Right kidney (tissue), 9 donors: ENCODE measurements at places on chromosomes 2 and 18.
A peak's percentile ranks its signal among the peaks of the same experiment; 100 is the strongest.

GRCh38 chr2:10305715-10306114 lies 3.0 kb downstream of the HPCAL1 start:
- no peak for DNase-seq

DNA sequence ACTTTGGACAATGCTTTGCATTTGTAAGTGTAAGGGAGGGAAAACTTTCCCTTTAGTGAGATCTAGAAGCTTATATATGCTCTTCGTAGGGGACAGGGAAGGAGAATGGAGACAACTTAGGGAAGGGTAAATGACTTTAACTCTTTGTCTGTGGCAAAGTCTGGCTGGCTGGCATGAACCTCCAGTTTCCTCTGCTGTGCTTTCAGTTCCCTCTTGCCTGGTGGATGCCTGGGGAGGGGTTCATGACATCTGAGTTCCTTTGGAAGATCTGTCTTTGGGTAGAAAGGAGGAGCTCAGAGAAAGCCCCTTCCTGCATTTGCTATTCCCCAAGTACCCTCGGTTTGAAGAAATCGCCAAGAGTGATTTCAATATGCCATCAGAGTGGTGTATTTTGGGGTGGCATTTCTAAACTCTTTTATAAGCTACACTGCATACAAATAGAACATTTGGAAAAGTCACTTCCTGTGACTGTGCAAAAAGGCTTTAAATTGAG lies 143.6 kb downstream of the VAPA start:
- DNase-seq: no peak

- DNase-seq: no peak
Measured at GRCh38 chr2:190887089-190887488, 6.5 kb downstream of the GLS start.

DNA sequence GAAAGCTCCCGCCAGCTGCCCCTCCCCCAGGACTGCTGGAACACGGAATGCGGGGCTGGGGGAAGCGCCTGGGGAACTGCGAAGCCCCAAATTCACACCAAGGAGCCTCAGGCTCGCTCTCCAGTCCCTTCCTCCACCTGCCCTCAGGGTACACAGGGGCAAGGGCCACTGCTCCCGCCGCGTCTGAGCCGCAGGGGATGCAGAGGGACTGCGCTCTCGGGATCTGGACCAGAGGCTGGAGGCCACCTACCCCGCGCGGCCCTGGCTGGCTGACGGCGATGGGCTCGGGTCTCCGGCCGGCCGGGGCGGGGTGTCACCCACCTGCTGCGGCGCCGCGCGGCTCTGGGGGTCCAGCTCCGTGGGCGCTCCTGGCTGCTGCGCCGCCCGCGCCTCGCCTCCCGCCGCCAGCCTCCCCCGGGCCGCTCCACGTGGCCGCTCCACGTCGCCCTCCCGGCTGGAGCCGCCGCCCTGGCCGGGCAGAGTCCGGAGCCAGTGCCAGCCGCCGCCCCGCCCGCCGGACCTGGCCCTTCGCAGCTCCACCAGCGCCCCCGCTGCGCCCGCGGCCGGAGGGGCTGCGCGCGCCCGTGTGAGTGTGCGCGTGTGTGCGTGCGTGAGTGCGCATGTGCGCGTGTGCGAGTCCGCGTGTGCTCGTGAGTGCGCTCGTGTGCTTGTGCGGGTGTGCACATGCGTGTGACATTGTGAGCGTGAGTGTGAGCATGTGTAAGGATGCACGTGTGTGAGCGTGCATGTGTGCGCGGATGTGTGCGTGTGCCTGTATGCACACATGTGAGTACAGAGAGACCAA lies at the start of gene CGREF1:
Gene CGREF1, minus strand, starts transcription at position 604 of the 805 bp plus-strand sequence. CDS start 14,762 bp downstream, outside the sequence.
- peak; percentile 40 for DNase-seq

DNA sequence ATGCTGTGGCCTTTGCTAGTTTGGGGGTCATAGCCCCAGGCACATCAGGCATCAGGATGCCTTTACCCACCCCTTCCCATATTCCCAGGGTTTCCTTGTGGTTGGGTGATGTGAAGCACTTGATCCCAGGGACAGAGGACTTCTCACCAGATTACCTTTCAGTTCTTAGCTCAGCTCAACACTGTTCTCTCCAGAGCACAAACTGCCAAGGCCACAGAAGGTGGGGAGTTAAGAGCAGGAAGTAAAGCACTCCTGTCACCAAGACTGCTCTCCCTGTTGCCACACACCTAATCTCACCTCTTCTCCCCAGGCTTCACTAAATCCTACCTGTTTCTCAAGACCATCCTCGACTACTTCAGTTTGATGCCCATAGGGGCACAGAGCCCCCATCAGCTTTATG lies 25.9 kb downstream of the FHOD3 start:
- DNase-seq: no peak

DNA sequence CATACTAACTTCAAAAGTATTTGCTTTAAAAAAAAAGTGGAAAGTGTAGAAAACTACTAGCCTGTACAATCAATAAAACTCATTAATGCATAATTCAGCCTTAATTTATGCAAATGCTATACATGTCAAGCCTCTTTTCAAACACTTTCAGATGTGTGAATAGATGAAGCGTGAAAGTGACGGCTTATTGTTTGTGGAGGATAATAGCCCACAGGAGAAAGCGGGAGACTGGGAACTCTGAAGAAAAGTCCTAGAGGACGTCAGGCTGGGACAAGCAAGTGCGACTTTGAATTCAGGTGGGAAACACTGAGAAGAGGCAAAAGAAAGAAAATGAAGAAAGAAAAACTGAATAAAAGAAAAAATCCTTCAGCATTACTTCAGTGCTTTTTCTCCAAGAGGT lies 108.5 kb downstream of the STK39 start:
- no peak for DNase-seq

DNA sequence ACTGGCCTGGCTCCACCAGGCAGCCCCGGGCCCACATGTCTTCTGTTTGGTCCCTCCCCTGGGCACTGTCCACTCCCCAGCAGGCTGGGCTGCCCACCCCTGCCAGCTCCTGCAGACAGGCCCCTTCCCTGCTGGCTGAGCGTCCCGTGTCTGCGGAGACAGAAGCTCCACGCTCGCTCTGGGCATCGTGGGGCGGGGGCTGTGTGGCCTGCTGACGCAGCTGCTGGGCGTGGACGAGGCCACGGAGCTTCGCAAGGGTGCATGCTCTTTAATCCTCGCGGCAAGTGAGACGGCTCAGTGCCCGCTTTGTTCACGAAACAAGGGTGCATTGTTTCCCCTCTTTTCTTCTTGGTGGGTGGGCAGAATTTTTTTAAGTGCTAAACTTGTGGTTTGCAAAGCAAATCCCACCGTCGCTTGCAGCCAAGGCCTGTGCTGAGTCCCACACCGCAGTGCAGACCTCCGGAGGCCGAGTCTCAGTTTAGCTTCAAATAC lies 132.8 kb upstream of the CTDP1 start:
- DNase-seq: no peak

- no peak for DNase-seq
Measured at GRCh38 chr2:143901185-143901842, 618.6 kb downstream of the ZEB2 start.

GRCh38 chr18:79465392-79465991 lies 69.8 kb downstream of the NFATC1 start:
- DNase-seq: no peak

DNA sequence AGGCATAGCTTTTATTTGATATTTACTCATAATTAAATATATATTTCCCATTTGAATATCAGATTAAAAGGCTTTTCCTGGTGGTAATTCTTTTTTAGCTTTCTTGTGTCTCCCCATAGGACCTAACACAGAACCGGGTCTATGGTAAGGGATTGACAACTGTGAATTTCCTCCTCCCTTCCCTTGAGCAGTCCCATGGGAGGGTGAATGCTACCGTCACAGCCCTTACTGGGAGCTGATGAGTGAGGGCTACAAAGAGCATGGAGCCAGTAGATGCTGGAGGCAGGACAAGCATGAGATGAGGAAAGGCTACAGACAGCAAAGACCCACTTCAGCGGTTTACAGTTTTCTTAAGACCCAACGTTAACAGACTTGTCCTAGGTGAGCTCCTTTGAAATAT lies 170.6 kb upstream of the EPAS1 start:
- no peak for DNase-seq

DNA sequence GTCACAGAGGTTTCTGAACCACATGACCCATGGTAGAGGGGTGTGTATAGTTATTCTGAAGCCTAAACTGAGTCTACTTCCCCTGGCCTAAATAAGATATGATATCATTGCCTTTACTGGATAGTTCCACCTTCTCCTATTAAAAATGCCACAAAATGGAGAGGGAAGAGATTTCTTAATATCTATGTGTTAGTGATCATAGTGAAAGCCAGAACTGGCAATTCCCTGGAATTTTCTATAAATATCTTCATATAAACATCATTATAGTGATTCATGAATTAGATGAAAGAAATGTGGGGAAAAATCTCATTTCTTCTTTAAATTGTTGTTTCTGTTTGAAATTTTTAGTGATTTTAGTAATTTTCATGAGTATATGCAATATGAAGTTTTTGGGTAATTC lies 45.8 kb downstream of the TSHZ1 start:
- no peak for DNase-seq

GRCh38 chr2:64063924-64064331 lies 44.7 kb upstream of the VPS54 start:
- DNase-seq: no peak

GRCh38 chr2:64651590-64651989 lies 2.1 kb downstream of the SERTAD2 start:
- no peak for DNase-seq

DNA sequence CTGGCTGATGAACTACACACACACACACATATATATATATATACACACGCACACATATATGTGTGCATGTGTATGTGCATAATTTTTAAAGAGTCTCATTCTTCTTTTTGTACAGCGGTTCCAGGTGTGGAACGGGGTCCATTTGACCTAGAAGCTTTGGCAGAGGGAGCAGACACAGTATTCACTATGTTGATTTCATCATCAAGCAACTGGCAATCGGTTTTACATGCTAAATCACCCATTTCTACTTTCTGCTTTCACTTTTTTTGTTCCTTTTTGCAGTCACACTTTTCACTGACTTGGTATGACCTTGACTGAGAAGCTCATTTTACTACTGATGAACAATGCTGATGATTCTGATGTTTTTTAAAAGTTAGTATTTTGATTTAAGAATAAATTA lies 63.0 kb upstream of the PGAP1 start:
- no peak for DNase-seq

GRCh38 chr2:104852090-104852666 lies 1.7 kb upstream of the POU3F3 start:
- DNase-seq: peak; percentile 94

GRCh38 chr2:201854221-201854801 lies 48.0 kb downstream of the CDK15 start:
- DNase-seq: no peak

DNA sequence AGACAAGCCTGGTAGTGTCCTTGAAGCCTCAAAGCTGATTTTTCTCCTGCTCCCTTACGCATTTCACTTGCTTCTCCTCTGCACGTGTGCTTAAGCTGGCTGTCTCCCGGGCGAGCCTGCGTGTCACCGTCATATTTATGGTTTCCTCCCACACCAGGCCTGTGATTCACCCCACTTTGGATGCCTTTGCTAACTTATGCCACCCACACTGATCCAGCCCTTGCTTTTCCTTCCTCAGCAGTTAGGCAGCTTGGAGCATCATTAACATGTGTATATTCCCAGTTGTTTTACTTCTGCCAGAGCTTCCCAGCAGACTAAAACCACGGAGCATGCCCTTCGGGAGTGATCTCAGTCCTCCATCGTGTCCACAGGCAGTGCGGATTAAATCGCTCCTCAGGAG lies 2.2 kb downstream of the ST3GAL5 start:
- DNase-seq: peak; percentile 23

DNA sequence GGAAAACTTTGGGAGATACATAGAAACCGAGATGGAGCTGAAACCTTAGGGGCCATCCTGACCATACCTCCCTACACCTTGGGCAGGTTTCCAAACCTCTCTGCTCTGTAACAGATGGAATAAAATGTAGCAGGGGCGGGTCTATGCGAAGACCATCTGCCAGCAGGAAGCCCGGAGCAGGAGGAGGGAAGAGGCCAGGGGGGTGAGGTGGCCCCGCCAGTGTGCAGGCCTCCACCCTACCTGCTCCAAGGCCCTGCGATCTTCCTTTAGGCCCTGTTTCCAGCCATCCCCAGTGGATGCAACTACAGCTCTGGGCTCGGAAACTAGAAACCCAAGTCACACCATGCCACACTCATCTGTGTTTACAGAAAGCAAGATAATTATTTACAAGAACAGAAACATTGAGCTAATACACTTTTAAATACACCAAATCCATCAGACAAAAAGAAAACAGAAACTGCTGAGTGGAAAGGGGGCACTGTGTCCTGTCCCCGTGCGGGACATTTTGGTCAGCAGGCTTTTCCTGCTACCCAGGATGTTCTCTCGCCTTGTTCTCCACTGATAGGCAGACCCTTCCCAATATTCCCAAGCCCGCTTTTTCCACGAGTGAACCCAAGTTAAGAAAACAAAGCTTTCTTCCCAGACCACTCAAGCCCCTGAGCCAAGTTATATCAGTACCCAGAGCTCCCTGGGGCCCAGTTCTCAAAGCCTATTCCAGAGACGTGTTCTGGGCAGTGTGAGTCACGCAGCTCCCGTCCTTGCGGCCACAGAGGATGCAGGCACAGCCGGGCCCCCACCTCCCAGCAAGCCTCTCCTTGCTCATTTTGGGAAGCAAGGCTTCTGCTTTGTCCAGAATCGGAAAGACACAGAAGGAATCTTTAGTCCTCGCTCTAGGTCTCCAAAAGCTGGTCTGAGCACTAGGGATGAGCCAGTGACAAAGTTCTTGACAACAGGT lies 17.3 kb downstream of the CIB4 start:
- DNase-seq: no peak

GRCh38 chr18:46466234-46467160 lies 190.5 kb downstream of the LOXHD1 start:
- no peak for DNase-seq

DNA sequence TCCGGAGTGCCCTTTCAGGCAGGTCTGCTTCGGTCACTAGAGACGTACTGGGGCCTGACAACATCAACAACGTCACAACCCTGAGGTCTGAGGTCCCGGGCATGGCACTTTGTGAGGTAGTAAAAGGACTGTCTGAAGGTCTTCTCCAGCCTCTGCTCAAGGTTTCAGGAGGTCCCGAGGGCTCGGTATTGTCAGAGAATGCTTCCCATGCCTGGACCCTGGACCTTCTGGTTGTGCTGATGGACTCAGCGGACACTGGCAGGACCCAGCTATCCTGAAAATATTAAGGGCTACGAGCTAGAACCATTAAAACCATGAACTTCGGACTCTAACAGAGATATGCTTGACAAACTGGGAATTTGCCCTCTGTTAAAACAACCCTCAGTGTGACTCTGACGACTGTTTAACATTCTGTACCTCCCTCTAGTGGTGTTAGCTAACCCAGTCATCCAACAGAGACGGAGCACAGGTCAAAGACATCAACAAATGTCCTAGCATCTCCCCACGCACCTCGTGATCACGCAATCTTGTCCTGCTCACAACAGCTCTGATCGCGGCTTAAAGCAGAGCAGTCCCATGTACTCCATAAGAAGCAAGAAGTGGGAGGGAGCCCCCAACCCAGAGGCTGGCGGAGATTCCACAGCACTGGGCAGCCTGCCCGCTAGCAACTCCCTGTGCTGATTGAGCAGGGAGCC lies 96.5 kb downstream of the CCDC93 start:
- DNase-seq: no peak

GRCh38 chr2:239561446-239562001 lies 160.7 kb upstream of the HDAC4 start:
- DNase-seq: no peak
